Glutamatergic neuron (in vitro differentiated cells): ENCODE measurements at places on chromosomes 4 and X. TPM values are rescaled to one million over a fixed set of nuclear protein-coding genes. Genes with fewer than 3 reads are reported as not detected.

Gene TEC
- total RNA-seq: 0.37 TPM

Gene RTL9
- total RNA-seq: 1.8 TPM

Gene FAM184B
- not detected for total RNA-seq

Gene ATP10D
- 12.9 TPM for total RNA-seq

Gene YY2
- total RNA-seq: 1.1 TPM

Gene EDA
- total RNA-seq: 1.7 TPM

Gene CFI
- not detected for total RNA-seq

Gene PNCK
- 4.3 TPM for total RNA-seq

Gene MSANTD1
- total RNA-seq: 2.6 TPM

Gene INPP4B
- total RNA-seq: 2.4 TPM

Gene EPHA5
- 108 TPM for total RNA-seq

Gene ZAR1
- 0.49 TPM for total RNA-seq

Gene CXCL3
- 0.74 TPM for total RNA-seq

Gene LRIT3
- 0.12 TPM for total RNA-seq
